ENCODE measurements at places on chromosomes 12 and 14. TPM values are rescaled to one million over a fixed set of nuclear protein-coding genes. Genes with fewer than 3 reads are reported as not detected.

Gene TAS2R46
- total RNA-seq, result 2.5 TPM

Gene KRT86
- 0.20 TPM for total RNA-seq

Gene NRIP2
- total RNA-seq, result 1.8 TPM

Gene KCNH3
- total RNA-seq, result not detected

Gene LUM
- 64.1 TPM for total RNA-seq

Gene BLOC1S1
- 266 TPM for total RNA-seq

Gene KRT6C
- not detected for total RNA-seq

Gene ITGA7
- 56.5 TPM for total RNA-seq

Gene PPP1R12A
- total RNA-seq, result 87.6 TPM

Gene CREBL2
- 28.1 TPM for total RNA-seq

Gene DHRS4
- 46.0 TPM for total RNA-seq

Gene LGR5
- total RNA-seq, result 5.2 TPM

Gene GPX2
- 672 TPM for total RNA-seq

Gene C1QL4
- total RNA-seq, result not detected

Gene HOXC9
- total RNA-seq, result not detected

Gene CLEC4E
- total RNA-seq, result not detected

Gene SLC16A7
- total RNA-seq, result 8.8 TPM

Gene AKAP6
- total RNA-seq, result 7.6 TPM

Gene ARHGAP9
- 6.4 TPM for total RNA-seq

Gene CATSPERB
- 3.9 TPM for total RNA-seq

Gene G2E3
- 12.9 TPM for total RNA-seq

Gene CRIP2
- total RNA-seq, result 13.0 TPM

Gene SLC35F4
- not detected for total RNA-seq

Gene FAM186B
- total RNA-seq, result 0.31 TPM

Gene PLEKHH1
- total RNA-seq, result 63.2 TPM

Gene PNN
- total RNA-seq, result 36.6 TPM

Gene KRT8
- 4,291 TPM for total RNA-seq

Gene AHNAK2
- 23.4 TPM for total RNA-seq

Gene PLBD1
- total RNA-seq, result 65.5 TPM

Gene FAIM2
- 1.2 TPM for total RNA-seq

Gene RNFT2
- 2.8 TPM for total RNA-seq

Gene SMOC1
- 0.55 TPM for total RNA-seq

Gene GLIPR1
- 4.3 TPM for total RNA-seq

Gene HVCN1
- total RNA-seq, result 3.0 TPM

Gene THAP2
- total RNA-seq, result 2.1 TPM

Gene RIPK3
- total RNA-seq, result 56.6 TPM

Gene PRKD1
- 3.6 TPM for total RNA-seq

All from left colon (tissue), 2 donors.